ENCODE measurements at places on chromosomes 16 and 17.

DNA sequence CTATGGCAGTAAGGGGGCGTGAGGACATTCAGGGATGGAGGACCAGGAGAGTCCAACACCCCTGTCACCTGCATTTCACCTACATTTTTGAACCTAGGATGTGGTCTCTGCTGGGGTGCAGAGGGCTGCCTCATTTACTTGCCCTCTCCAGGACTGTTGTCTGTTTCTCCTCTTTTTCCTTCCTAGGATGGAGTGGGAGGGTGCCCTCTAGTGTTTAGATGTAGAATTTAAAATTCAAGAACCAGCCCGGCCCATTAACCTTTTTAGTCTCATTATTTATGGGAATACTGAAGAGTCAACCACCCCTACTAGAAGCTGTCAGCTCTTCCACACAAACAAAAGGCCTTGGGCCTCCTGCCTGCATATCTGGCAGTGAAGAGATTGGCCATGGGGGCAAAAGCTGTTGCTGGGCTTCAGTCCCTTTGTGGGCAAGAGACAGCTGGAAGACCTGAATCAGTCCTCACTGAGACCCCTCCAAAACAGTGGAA is 2.5 kb upstream of the STARD3 start:
- DNase-seq, result no peak

- no peak for DNase-seq
Measured at GRCh38 chr17:43766413-43767052, 7.9 kb upstream of the SOST start.

DNA sequence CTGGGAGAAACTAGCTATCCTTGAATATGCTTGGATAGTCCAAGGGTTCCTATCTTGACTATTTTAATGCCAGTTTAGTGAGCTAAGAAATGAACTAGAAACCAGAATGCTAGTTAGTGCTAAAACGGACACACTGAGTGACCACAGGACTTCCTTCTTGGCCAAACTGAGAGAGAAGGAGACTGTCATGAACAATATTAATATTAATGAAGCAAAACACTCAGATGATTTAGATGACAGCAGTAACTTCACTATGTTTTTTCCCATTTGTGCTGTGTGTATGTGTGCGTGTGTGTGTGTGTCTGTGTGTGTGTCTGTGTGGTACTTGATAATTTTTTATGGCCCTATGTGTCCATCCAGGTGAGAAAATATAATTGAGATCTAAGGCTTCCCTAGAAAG is 2.2 kb upstream of the ATXN1L start:
- DNase-seq, result no peak

GRCh38 chr17:20010099-20010863 is 1.1 kb downstream of the SPECC1 start:
- DNase-seq, result peak; percentile 29

- DNase-seq, result no peak
Measured at GRCh38 chr17:64492481-64493109, 4.3 kb downstream of the POLG2 start.

DNA sequence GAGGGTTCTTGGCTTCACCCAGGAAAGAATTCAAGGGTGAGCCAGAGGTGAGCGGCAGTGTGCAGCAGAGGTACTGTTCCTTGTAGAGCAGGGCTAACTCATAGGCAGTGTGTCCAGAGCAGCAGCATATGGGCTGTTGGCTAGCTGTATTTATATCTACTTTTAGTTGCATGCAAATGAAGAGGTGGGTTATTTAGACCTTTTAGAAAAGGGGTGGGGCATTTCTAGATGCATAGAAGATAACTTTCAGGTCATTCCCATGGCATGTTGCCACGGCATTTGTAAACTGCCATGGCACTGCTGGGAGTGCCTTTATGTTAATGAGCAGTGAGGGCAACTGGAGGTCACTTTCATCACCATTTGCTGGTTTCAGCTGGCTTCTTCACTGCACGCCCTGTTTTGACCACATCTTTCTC is 141.0 kb downstream of the STX8 start:
- no peak for DNase-seq

DNA sequence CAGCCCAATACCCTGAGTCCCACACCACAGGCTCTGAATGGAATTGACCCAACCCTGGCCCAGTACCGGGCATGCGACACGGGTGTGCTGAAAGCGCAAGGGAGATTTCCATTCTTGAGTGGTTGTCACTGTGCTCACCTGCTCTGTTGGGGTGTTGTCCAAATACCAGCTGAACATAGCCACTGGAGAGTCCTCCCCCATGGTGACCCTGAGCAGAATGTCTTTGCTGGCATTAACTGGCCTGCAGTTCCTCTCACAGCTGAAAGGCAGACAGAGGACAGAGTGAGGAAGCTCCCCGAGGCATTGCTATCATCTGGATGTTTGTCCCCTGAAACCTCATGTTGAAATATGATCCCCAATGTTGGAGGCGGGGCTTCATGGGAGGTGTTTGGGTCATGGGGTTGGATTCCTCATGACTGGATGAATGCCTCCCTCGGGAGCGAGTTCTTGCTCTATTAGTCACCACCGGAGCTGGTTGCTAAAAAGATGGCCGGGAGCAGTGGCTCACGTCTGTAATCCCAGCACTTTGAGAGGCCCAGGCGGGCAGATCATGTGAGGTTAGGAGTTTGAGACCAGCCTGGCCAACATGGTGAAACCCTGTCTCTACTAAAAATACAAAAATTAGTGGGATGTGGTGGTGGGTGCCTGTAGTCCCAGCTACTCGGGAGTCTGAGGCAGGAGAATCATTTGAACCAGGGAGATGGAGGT is 57.3 kb upstream of the BCO1 start:
- peak; percentile 46 for DNase-seq

DNA sequence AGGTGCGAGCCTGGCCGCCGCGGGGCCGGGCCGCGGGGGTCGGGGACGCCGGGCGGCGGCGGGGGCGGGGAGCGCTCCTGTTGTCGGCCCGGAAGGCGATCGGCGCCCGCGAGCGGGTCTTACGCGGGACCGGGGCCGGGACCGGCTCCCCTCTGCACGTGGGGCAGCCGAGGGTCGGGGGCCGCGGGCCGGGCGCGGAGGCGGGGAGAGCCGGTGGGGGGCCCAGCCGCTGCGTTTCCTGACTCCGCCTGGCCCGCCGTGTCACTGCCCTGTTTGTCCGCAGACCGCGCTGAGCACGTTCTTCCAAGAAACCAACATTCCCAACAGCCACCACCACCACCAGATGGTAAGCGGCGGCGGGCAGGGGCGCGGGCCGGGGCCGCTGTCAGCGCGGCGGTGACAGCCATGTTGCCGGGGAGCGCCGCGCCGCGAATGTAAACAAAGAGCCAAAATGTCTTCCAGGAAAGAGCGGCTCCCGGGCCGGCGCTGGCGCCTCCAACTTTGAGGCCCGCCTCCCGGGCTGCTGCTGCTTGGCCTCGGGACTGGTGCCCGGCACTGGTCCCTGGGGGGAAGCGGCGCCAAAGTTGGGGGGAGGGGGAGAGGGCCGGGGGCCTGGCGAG is 586 bp downstream of the UBALD2 start:
- DNase-seq, result no peak

- DNase-seq, result no peak
Measured at GRCh38 chr17:59365383-59365981, 34.0 kb downstream of the YPEL2 start.

DNA sequence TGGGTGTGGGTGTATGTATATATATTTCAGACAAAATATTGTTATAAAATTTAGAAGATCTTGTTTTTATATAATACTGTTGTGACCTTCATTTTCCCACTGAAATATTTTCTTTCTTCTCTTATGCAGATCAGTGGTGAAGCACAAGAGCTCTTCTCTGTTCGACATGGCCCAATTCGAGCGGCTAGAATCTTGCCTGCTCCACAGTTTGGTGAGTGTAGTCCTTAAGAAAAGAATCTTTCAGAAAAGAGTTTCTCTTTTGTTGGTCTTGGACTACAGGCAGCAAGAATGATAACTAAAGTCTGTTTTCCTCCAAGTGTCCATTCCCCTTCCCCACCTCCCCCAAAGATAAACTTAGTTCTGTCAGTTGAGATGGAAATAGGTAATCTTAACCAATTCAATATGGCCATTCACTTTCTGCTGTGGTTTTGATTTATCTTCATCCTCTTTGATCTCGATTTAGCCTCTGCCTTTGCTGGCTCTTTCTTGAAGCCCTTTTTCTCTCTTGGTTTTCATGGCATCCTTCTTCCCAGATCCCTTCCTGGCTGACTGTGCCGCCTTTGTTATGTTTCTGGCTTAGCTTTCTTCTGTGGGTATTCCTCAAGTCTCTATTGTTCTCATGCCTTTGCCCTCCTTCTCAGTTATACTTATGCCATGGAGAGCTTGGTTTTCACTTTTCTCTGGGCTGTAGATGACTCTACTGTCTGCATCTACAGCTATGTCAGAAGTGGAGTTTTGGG is 69.6 kb downstream of the BCAS3 start:
- no peak for DNase-seq

DNA sequence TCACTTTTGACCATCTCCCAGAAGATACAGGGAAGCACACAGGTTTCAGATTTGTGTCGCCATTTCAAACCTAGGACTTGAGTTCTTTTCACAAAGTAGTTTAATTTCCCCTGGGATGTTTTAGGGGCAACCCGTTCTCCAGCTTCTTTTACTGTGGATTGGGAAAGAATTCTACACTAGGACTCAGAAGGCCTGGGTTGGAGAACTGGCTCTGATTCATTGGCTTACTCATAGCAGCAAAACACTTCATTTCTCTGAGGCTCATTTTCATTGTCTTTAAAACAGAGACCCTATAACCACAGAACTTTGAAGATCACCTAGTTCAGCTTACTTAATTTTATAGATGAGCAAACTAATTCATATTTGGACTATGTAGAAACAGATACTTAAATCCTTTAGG is 175.9 kb upstream of the SALL1 start:
- DNase-seq, result no peak

GRCh38 chr17:78325076-78325687 is 34.7 kb downstream of the SOCS3 start:
- DNase-seq, result no peak

- DNase-seq, result no peak
Measured at GRCh38 chr17:19379361-19380065, 1.2 kb downstream of the MAPK7 start.

- DNase-seq, result no peak
Measured at GRCh38 chr17:48429156-48429555, 858 bp downstream of the SKAP1 start.

DNA sequence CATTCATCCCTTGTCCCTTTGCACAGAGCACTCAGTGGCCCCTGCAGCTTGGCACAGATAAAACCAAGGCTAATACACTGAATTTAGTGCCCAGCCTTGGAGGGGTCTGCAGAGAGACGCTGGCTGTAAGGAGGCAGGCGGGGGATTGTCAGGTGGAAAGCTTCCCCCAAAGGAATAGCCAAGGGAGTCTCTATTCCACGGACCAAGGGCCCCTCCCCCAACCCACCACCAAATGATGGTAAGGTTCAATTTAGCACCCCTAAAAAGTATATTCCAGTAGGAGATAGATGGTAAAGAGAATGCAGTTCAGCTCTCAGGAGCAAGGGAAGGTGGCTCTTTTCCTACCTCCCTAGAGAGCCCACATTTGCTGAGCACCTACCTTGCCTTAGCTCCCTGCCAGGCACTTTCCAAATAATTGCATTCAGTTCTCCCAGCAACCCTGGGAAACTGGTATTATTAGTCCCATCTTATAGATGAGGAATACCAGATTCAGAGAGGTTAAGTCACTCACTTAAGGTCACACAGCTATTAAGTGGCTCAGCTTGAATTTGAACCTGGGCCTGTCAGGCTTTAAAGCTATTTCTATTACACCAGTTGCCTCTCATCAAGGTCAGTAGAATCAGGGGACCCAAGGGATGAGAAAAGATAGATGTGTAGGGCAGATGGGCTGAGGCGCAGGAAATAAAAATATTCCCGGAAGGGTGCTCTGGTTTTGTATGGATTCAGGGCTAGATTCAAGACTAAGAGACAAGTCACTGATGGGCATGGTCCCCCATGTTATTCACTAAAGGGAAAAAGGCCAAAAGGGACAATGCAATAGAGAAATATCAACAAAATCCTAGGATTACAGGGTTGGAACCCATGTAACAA is 20.0 kb upstream of the ZFHX3 start:
- no peak for DNase-seq

GRCh38 chr16:80150978-80151721 is 389.6 kb upstream of the DYNLRB2 start:
- DNase-seq, result no peak

DNA sequence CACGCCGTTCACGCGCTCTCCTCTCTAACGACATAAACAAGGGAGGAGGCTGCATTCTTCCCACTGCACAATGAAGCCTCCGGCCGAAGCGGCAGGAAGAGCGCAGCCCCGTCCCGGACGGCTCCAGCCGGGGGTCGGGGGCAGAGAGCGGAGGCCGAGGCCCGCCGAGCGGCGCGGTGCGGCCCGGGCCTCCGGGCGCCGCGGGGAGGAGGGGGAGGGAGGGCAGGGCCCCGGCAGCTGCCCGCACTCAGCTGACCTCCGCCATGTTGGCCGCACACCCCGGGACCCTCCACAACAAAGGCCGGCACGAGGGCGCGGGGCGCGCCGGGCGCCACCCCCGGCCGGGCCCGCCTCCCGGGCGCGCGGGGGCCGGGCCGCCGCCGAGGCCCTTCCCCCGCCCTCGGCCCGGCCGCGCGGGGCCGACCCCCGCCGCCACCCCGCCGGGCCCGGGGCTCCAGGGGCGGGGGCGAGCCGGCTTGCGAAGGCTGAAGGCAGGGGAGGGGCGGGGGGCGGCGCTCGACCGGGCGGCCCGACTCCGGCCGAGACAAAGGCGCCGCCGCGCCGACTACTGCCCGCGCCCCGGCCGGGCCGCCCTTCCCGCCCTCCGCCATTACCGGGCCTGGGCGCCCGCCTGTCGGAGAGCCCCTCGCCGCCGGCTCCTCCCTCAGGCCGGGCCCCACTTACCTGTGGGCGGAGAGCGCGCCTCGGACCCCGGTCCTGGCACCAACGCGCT is 527 bp downstream of the SIAH1 start:
- DNase-seq, result no peak

DNA sequence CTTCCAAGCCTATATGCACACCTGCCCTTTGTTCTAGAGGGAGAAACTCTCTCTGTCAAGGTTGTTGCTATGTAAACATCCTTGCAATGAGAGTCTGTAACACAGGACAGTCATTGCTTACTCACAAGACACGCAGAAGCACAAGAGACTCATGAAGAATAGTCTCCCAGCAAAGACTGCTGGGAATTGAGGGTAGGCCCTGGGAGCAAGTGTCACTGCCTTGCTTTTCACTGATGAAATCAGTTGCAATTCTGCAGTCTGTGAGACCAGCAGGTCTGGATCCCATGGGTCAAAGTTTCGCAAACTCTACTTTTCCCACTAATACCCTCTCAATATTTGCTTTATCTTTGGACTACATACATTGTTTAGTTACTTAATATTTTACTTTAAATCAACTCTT is 177.4 kb downstream of the FTO start:
- no peak for DNase-seq

DNA sequence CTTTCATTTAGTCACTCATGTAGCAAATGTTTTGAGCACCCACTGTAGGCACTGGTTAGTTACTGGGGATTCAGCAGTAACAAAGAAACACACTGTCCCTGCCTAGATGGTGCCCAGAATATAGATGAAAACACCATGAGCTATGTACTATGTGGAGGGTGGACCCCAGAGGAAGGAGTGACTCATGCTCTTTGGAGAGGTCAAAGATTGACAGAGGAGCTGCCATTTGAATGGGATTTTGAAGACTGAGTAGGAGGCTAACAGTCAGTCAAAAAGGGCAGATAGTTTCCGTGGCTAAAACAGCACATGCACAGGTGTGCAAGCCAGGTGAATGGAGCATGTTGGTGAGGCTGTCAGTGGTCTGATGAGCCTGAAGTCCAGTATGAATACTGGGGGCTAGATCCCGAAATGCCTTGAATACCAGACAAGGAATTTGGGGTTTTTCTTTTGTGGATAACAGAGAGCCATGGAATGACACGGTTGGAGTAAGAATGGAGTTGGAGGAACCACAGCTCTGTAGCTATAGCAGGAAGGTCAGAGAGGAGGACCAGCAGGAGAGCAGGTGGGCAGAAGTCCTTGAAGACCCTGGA is 6.1 kb downstream of the IL21R start:
- DNase-seq, result no peak

Data from pulmonary artery endothelial cell (primary cell).